ENCODE measurements at places on chromosomes 7 and 10.

DNA sequence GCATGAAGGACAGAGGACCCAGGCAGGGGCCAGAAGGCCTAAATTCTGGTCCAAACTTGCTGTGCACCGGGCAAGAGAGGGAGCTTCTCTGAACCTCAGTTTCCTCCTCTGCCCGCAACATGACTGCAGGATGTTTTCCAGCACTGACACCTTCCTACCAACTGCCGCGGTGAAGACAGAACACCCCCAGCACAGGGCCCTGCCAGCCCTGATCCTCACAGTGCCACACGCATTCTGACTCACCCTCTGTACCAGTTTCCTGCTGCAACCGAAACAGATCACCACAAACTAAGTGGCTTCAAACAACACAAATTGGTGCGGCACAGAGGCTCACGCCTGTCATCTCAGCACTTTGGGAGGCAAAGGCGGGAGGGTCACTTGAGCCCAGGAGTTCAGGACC lies 18.1 kb downstream of the MAD1L1 start:
- no peak for DNase-seq

DNA sequence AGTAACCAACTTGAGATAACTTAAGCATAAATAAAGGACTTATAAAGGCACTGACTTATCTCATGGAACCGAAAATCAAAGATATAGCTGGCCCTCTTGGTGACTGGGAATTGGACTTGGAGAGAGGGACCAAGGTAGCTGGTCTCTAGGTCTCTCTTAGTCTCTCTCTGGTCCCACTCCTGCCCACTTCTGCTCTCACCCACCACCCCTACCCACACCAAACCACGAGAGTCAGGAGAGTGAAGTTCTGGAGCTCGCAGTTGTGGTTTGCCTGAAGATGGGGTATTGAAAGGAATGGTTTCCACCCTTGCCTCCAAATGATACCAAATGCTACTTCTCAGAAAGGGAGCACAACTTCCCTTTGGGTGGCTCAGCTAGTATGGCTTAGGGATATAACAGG lies 216.3 kb downstream of the LRMDA start:
- no peak for DNase-seq

- DNase-seq: peak; percentile 75
These were observed 686 bp upstream of the MIOS start for GRCh38 chr7:7565746-7566650.

GRCh38 chr7:69654381-69654780 lies 56.1 kb downstream of the AUTS2 start:
- peak; percentile 20 for DNase-seq

DNA sequence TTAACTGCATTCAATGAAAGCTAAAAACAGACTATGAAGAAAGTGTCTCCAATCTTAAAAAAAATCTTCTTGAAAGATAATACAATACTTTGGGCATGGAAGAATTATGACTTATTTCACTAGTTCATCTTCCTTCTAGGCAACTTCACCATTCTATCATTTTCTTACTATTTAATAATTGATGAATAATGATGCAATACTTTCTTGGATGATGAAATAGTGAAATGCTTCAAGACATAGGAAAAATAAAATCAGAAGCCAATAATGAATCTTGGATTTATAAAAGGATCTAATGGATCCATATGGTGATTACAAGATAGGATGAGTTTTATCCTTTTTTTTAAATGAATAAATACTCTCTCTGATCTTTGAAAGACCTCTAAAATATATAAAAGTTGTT lies 4.4 kb downstream of the DMBT1 start:
- DNase-seq: no peak

GRCh38 chr7:30193336-30193943 lies 58.7 kb downstream of the MTURN start:
- DNase-seq: no peak

Data from body of pancreas (tissue), 4 donors.